Fibroblast of villous mesenchyme (primary cell): ENCODE measurements at places on chromosomes 16 and 17. TPM values are rescaled to one million over a fixed set of nuclear protein-coding genes. Genes with fewer than 3 reads are reported as not detected.

DNA sequence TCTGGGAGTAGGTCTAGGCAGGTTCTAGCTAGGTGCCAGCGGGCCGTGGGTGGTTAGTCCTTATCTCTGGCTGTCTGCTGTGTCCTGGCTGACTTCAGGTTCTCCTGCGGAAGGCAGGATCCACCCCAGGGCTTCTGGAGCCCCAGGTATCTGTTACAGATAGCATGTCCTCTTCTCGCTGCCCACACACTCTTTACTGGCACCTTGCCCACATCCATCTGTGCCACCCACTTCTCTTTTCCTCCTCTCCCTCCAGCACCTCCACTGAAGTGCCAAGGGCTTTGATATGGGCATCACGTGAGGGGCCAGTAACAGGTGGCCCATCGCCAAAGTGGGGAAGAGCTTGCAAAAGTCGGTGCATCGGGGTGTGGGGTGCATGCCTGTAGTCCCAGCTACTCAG is 4.6 kb upstream of the MPP2 start:
- DNase-seq = no peak

DNA sequence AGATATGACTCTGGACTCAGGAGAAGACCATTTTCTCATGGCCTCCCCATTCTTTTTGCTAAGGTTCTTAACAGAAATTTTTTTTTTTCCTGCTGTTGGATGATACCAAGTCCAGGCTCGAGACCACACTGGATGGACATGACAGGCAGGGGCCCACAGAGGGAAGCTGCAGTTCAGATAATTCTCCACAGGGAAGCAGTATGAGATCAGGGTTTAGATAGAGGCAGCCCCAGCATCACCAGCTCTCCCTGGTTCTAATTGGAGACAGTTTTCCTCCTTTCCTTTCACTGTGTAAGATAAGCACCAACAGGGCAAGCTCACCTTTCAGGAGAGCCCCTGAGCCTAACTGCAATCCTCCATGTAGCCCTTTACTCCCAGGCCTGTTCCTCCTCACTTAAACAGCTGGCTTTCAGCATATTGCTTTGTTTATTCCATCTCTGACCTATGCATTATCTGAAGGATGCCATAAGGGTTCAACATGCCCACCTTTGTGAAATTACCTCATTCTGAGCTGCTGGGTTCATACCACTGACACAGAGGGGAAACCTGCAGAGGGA is 108.1 kb downstream of the SNX11 start:
- DNase-seq = peak; percentile 43

DNA sequence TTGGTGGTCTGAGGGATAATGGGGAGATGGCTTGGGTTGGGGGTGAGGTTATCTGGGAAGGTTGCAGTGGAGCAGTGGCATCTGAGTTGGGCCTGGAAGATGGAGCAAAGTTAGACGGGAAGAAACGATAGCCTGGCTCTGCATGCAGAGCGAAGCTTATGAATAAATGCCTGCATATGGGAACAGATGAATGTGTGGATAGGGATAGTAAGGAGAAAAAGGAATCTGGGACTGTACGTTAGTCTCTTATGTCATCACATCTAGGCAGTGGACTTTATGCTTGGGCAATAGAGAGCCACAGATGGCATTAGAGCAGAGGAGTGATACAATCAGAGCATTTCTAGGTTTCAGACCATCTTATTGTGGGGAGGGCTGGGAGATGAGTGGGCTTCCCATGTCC is 33.0 kb downstream of the CPNE2 start:
- DNase-seq = no peak

DNA sequence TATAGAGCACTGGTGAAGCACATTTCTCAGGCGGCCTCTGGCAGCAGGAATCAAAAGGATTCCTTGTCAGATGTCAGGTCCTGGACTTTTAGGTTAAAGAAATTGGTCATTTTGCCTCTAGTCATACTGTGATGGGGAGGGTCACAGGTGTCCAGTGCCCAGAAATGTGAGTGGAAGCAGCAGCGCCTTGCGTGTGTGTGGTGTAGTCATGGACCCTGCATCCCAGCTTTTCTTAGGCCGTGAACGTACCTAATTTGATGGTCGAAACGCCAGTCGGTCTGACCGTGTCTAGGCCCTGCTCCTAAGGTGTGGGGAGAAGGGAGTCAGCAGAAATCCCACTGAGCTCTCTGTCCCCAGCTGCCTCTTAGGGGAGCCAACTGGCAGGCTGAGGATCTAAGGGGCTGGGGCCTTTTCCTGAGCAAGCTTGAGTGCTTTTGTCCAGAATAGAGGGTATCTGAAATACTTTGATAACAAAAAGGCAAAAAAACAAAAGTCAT is 32.0 kb downstream of the POLR3E start:
- DNase-seq = no peak

DNA sequence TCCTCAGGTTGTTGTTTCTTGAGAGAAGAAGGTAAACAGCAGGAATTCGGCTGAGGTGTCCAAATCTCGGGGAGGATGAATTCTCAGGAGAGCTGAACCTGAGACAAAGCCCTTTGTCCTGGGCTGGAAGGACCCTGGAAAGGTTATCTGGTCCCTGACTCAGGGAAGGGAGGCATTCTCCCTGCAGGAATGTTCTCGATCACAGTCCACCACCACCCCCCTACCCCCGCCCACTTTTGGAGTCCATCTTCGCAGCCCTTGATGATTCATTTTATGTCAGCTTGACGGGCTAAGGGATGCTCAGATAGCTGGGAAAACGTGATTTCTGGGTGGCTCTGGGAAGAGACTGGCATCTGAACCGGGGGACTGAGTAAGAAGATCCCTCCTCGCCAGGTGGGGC is 1.4 kb upstream of the CEP295NL start:
- no peak for DNase-seq

DNA sequence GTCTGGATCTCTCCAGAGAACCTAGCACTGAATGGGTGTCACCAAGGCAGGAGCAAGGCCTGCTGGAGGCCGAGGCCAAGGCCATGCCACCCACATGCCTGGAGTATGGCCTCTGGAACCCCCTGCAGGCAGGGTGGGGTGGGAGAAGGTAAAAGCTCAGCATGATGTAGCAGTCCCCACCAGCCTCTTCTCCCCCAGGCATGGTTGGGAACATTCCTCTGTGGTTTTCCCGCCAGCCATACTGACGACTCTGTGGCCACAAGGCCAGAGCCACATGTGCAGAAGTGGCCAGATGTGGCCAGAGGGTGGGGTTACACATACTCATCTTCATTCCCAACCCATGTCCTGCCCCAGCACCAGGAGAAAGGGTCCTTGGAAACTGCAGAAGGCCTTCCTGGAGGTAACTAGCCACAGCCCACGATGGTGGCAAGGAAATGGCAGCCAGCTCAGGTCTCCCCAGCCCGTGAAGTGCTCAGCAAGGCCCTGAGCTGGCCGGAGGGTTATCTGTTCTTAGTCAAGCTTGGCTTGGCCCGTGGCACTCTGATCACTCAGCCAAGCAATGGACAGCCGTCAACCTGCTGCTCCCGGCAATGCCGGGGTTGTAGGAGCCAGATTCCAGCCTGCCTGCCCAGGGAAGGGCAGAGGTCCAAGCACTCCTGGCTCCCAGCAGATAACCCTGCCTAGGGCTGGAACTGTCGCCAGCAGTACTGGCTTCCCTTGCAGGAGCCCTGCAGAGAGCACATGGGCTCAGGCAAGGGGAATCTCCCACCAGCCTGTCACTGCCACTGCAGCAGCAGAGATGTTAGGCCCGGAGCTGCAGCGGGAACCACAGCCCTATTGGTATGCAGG is 26.1 kb downstream of the HDAC5 start:
- peak; percentile 85 for DNase-seq

GRCh38 chr17:64036198-64036922 is 15.9 kb upstream of the ICAM2 start:
- DNase-seq = no peak

CTRB2 gene
- not detected in 2 replicates for total RNA-seq

TAOK1 gene
- 64.1 and 70.4 TPM in 2 replicates for total RNA-seq

TBC1D3D gene
- total RNA-seq = under 0.01 TPM in 1 of 2 replicates, not detected in the other

PPP1R27 gene
- not detected in 2 replicates for total RNA-seq

BAIAP3 gene
- total RNA-seq = under 0.01 and 0.32 TPM in 2 replicates

SNAI3 gene
- not detected in 2 replicates for total RNA-seq

PRR29 gene
- total RNA-seq = under 0.01 TPM in 2 replicates

COX6A2 gene
- not detected in 2 replicates for total RNA-seq
